ENCODE measurements at places on chromosomes 12 and 14. TPM values are rescaled to one million over a fixed set of nuclear protein-coding genes. Genes with fewer than 3 reads are reported as not detected.

VWF gene
- total RNA-seq, result 0.53 TPM

DNA sequence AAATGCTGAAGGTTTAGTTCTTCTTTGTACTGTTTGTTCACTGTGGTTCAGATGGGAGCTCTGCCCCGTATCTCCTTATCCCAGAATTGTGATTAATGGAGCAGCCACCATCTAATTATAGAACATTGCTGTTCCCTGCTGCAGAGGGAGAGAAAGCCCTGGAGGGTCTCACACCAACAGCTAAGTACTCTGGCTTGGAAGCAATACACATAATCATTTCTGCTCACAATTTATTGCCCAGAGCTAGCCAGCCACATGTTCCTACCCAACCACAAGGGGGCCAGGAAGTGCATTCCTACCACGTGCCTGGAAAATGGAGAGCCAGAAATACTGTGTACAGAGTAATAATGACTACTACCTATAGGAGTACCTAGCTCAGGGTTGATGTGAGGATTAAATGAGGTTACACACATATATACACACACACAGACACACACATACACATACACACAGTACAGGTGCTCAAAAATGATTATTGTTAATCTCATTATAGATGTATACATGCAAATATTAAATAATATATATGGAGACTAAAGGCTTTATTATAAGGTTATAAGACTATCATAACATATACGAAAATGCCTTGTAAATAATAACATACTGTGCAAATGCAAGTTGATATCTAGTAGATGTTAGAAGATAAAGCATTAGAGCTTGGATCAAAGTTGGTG lies 22.3 kb downstream of the MSRB3 start:
- H3K4me3 ChIP-seq, result no peak overlapping the region
- H3K27ac ChIP-seq, result no peak overlapping the region
- DNase-seq, result peak; percentile 21
- H3K4me1 ChIP-seq, result no peaks in the 10 kb centered on the region

GRCh38 chr12:42886160-42886559 lies 296.6 kb upstream of the PRICKLE1 start:
- H3K4me3 ChIP-seq, result no peak overlapping the region
- no peaks in the 10 kb centered on the region for H3K36me3 ChIP-seq
- H3K27me3 ChIP-seq, result no peaks in the 10 kb centered on the region
- H3K27ac ChIP-seq, result no peak overlapping the region

DNA sequence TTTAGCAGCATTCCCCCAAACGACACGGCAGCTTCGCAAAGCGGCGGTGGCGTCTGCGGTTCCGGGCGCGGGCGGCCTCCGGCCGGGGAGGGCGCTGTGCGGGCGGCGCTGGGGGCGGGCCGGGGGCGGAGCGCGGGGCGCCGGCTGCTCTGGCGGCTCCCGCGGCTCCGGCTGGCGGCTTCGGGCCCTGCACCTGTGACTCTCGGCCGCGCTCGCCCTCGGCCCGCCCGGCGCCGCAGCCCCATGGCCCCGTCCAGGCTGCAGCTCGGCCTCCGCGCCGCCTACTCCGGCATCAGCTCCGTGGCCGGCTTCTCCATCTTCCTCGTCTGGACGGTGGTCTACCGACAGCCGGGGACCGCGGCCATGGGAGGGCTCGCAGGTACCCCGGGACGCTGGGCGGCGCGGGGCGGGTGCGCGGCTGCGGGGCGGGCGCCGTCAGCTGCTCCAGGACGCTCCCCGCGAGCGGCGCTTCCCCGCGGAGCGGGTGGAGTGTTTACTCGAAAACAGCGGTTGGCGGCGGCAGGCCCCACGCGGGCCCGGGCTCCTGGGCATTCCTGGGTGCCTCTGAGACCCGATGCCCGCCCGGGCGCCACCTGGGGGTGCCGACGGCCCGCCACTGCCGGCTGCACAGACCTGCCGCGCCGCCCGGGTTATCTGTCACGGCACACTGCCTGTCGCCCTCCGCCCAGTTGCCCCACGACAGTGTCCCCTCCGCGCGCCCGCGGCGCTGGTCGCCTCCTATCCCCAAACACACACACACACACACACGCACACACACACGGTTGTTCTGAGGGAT lies at the start of gene SLC48A1:
TSS of gene SLC48A1 (plus strand) at position 177 of the 796 bp plus-strand sequence. CDS start at position 244, 67 bp downstream.
- peak within 1 kb of the TSS; percentile 83 for H3K4me3 ChIP-seq
- no peaks in the 10 kb centered on the region for H3K27me3 ChIP-seq
- DNase-seq, result peak; percentile 95
- peaks cover 6% of the 10 kb centered on the region for H3K36me3 ChIP-seq
- H3K27ac ChIP-seq, result peak within 1 kb of the TSS; percentile 92

GRCh38 chr12:31531893-31532292 lies 59.0 kb downstream of the DENND5B start:
- H3K4me3 ChIP-seq, result no peak overlapping the region
- DNase-seq, result no peak
- H3K27me3 ChIP-seq, result peaks cover 10% of the 10 kb centered on the region
- H3K4me1 ChIP-seq, result no peaks in the 10 kb centered on the region
- H3K36me3 ChIP-seq, result no peaks in the 10 kb centered on the region

DNA sequence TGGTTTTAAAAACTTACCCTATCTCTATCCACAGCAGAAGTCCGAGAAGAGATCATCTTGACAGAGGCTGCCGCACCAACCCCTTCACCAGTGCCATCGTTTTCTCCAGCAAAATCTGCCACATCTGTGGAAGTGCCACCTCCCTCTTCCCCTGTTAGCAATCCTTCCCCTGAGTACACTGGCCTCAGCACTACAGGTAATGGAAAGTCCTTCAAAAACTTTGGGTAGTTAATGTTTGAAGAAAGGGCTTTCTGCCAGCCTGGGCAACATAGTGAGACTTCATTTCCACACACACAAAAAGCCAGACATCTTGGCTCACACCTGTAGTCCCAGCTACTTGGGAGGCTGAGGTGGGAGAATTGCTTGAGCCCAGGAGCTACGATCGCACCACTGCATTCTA lies 41.6 kb upstream of the RIC8B start:
- no peak for DNase-seq
- H3K27ac ChIP-seq, result no peak overlapping the region
- no peaks in the 10 kb centered on the region for H3K36me3 ChIP-seq

GRCh38 chr14:85620947-85621346 lies 91.0 kb downstream of the FLRT2 start:
- no peak overlapping the region for H3K27ac ChIP-seq
- no peak for DNase-seq
- no peaks in the 10 kb centered on the region for H3K27me3 ChIP-seq

TUNAR gene
- total RNA-seq, result not detected

- DNase-seq, result no peak
- no peaks in the 10 kb centered on the region for H3K36me3 ChIP-seq
- H3K27me3 ChIP-seq, result no peaks in the 10 kb centered on the region
- H3K4me1 ChIP-seq, result no peaks in the 10 kb centered on the region
- H3K4me3 ChIP-seq, result no peak overlapping the region
- H3K27ac ChIP-seq, result no peak overlapping the region
Measured at GRCh38 chr14:43981135-43981768, 525.8 kb downstream of the FSCB start.

GRCh38 chr12:4104722-4105244 lies 168.8 kb upstream of the CCND2 start:
- no peaks in the 10 kb centered on the region for H3K4me1 ChIP-seq
- H3K4me3 ChIP-seq, result no peak overlapping the region
- no peak overlapping the region for H3K27ac ChIP-seq
- H3K27me3 ChIP-seq, result peaks cover 2% of the 10 kb centered on the region

CPNE8 gene
- 3.4 TPM for total RNA-seq

DNA sequence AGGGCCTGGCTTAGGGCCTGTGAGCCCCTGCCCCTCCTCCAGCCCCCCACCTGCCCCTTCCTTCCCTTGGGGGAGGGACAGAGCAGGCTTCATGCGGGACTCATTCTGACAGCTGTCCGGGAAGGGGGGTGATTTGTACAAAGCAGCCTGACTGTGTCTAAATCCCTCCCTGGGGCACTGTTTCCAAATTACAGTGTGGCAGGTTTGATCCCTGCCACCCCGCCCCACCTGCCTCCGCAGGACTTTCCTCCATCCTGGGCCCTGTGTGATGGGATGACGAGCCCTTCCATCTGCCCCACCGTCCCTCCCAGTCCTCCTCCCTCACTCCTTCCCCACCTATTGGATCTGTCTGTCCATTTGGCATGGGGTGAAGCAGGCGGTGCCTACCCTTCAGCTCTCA lies 363.9 kb downstream of the BCL11B start:
- no peak for DNase-seq
- no peaks in the 10 kb centered on the region for H3K4me1 ChIP-seq
- no peaks in the 10 kb centered on the region for H3K36me3 ChIP-seq
- no peak overlapping the region for H3K27ac ChIP-seq
- no peak overlapping the region for H3K4me3 ChIP-seq

Measured in K562 (cell line).